ENCODE measurements at places on chromosomes 11 and 22.

GRCh38 chr11:111387363-111387762, 8.3 kb upstream of the POU2AF1 start:
- DNase-seq = no peak

DNA sequence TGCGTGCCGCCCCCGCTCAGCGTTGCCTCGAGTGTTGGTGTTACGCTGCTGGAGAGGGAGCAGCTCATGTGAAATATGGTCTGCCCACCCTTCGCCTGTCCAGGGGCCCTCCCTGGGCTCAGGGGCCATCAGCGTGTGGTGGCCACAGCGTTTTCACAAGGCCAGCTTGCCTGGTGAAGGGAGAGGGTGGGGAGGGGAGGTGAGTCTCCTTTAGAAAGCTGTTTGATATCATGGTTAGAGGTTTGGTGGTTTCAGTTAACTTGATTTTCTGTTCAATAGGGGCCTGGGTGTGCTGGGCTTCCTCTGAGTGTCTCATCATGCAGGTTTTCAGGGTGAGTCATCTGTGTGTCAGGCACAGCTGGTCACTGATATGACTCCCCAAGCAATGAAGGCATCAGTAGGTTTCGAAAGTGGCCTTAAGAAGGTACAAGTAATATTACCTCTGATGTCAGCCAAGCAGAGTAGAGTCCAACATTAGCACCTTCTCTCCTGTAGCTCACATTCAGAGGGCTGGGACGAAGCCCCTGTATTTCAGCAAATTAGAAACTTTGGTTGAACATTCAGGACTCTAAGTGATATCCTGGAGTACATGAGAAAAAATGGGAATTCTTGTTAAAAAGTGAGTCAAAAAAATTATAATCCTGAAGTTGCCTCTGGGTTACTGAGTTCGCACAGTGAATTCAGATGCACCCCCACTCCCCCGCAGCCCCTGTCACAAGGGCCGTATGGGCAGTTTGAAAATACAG, 172.5 kb downstream of the TBC1D22A start:
- DNase-seq = peak; percentile 67

DNA sequence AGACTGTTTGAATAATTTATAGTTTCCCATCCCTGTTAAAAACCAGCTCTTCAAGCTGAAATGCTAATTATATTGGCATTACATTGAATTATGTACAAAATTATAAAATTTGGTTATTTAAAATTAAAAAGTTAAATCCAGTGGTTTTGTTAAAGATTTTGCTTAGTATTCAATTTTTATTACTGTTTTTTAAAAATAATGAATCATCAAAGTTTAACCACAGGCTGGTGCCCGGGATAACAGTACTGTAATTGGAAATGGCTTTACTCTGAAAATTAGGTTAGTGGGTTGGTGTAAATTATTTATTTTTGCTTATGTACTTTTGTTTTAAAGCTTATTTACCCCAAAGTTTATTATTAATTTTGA, 45.4 kb upstream of the WEE1 start:
- DNase-seq = no peak

- DNase-seq = no peak
Observed at GRCh38 chr11:81916451-81916850, 817.2 kb downstream of the FAM181B start.

DNA sequence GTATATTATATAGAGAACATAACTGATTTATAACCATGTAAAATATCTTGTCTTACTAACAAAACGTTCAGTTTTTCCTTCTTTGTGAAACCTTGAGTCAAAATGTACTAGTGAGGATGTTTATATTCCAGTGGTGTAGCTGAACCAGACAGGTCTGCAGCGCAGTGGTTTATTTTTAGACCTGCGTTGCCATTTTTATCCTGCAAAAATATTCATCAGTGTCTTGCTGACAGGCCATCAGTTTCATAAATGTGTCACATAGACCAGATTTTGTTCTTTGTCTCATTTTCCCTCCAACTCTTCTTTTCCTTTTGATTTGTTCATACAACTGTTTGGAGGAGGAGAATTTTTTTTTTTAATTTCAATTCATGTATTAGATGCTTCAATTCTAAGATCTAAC, 43.1 kb downstream of the HSD17B12 start:
- no peak for DNase-seq

GRCh38 chr11:61871158-61871597, 20.2 kb downstream of the FADS3 start:
- DNase-seq = peak; percentile 88

DNA sequence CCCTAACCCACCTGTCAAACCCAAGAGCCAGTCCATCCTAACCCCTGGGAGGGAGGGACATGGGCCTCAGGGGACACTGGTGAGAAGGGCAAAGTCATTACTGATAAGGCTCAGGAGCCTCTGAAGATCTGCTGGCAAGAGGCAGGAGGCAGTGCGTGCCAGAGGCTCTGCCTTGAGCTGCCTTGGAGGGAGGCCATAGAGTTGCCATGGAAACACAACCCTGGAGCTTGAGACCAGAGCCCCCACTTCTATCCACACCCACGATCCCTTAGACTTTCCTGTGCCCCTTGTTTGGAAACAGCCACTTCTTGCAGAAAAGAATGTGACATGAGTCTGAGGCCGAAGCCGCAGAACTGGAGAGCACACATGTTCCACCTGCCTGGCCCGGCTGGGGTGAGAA, 89.7 kb upstream of the CSNK2A3 start:
- no peak for DNase-seq

GRCh38 chr22:17109976-17110375, 11.2 kb downstream of the TMEM121B start:
- no peak for DNase-seq

GRCh38 chr11:62340269-62340901, 3.1 kb downstream of the ASRGL1 start:
- DNase-seq = peak; percentile 57

DNA sequence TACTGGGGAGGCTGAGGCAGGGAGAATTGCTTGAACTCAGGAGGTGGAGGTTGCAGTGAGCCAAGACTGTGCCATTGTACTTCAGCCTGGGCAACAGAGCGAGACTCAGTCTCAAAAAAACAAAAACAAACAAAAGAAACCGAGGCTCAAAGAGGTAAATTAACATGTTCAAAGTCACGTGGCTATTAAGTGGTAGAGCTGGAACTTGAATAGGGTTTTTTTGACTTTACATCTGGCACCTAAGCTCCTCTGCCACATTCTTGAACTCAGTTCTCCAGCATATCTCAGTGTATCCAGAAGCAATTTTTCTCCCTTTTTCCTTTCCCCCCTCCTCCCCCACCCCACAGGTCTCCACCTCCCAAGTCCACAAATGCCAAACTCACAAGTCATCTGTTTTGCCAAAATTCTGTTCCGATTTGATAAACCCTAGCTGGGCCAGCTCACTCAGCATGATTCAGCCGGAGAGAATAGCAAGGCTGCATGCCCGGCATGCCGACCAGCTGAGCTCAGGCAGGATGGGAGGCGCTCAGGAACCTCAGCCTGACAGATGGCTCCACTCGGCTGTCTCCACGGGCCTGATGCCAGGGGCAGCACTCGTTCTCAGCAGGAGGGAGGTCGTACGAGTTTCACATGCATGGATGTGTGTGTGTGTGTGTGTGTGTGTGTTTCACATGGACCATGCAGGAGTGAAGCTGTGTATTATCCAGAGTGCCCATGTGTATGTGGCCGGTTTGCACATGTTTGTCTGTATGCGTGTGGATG, 63.2 kb upstream of the RRAS2 start:
- no peak for DNase-seq

GRCh38 chr11:94801866-94802460, 33.8 kb downstream of the AMOTL1 start:
- DNase-seq = no peak

DNA sequence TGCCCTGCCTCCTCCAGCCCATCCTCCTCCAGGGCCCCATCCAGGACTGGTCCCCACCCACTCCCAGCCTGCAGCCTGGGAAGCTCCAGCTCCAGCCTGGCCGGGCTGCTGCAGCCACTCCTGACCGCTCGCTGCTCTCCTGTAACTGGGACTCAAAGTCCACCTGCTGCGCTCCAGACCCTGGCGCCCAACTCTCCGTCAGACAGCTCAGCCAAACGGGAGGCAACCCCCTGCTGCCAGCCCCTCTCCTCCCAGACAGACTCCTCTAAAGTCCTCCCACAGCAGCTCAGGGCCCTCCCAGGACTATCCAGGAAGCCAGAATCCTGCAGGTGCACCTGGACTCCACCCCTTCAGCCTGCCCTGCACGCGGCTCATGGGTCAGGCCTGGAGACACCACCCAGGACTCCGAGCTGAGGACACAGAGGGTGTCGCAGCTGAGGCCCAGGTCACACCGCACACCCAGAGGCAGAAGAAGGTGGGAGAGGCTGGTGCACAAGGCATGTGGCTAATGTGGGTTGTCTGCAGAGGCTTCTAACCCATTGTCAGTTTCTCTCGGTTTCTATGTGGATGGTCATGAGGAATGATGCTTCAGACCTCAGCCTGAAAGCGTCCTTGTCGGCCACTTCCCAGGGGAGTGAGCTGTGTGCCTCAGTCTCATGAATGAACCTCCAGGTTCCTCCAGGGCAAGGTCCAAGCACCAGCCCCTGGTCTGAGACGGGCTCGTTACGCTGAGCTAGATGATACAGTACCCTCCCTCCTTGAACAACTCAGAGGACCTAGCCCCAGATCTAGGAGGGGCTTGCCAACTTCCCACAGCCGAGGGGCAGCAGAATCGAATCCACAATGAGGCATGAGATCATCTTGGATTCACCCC, 1514.8 kb downstream of the TBC1D22A start:
- no peak for DNase-seq

DNA sequence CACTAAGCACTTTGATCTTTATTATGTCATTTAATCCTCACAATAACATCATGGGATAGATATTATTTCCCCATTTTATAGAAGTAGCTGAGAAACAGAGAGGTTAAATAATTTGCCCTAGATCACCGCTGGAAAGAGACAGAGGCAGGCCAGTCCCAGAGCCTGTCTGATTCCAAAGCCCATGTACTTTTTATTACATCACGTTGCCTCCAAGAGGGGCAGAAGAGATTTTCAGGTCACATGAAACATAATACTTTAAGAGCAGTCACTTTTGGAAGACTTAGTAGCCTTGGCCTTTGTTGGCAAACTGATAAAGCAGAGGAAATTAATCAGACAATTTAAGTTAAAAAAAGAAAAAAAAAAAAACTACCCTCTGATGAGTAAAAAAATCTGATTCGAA, 200.2 kb upstream of the ARHGAP20 start:
- no peak for DNase-seq

DNA sequence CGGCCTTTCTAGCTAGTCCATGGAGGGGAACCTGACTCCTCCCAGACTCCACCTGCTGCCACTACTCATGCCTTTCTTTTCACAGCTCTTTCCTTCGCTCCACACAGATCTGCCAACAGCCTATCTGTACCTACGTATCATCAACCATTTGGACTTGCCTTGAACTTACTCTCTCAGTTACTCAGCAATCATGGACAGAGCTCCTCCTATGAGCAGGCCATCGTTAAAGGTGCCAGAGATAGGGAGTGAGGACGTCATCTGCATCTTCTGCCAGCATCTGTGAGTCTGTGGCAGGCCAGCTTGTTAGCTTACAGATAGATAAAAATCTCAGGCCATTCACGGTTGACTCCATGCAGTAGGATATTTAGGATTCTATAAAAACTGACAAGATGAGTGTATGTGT, 162.9 kb upstream of the ZBED5 start:
- no peak for DNase-seq

DNA sequence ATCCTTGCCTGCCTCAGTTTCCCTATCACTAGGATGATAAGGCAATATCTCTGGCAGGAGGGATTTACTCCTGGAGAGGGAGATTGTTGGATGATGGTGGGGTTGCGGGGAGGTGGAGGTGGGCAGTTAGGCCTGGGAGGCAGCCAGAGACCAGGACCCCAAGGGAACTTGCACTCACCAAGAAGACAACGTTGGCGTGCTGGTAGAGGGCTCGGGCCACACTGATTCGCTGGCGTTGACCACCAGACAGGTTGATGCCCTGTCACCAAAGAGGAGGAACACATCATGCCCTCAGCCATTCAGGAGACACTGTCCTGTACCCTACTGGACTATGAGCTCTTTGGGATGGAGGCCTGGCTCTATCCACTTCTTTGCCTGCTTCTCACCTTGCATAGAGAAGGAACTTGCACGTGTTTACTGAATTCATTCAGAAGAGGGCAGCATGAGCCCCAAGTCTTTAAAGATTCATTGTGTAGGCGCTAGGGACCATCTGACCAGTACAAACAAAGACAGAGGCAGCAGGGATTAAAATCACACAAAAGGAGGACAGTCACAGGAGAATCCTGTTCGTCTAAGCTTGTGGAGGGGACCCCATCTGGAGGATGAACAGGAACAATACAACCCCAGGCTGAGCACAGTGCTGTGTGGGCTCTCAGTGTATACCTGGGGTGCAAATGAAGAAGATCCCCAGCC, 24.2 kb upstream of the KCNJ11 start:
- no peak for DNase-seq

DNA sequence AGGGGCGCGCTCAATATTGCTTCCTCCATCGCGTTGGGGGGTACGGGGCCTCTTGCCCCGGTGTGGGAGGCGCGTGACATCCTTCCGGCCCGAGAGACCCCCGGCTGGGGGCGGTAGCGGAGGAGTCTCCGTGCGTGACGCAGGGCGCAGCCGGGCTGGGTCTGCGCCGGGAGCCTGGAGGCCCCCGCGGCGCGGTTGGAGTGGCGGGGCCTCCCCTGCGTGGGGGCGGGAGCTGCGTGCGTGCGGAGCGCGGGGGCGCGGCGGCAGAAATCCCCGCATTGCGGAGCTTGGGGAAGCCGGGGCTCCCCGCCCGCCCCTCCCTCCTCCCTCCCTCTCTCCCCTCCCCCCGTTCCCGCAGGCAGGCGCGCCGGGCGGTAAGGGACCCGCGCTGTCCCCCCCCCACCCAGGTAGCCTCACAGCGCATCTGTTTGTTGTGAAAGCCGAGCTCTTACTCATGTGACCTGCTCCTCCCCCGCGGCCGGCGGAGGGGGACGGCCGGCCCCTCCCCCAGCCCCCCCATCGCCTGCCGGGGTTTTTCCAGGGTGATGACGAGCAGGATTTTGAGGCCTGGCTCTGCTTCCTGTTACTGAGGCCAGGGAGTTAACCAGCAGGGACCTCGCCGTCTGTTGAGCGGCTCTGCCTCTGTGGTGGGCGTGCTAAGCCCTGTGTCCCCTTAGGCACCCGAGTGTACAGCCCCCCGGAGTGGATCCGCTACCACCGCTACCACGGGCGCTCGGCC, 1.6 kb downstream of the PIM3 start:
- DNase-seq = peak; percentile 91

GRCh38 chr11:1943977-1944376, 3.2 kb upstream of the MRPL23 start:
- no peak for DNase-seq

DNA sequence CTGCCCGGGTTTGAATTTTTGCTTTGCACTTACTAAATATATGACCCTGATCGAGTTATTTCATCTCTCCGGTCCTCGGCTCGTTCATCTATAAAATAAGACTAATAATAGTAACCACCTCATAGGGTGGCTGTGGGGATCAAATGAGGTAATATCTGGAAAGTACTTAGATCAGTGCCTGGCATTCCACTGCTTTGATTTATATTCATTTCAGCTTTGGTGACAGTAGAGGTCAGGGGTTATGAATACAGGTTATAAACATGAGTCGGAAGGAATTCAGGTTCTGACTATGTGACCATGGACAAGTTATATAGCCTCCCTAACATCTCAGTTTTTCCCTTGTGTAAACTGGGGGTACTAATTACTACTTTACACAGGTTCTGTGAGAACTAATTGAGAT, 2.9 kb upstream of the TEAD1 start:
- DNase-seq = no peak
